Activated CD8-positive, alpha-beta T cell treated with anti-CD3 and anti-CD28 coated beads for 36 hours (primary cell): ENCODE measurements at places on chromosomes 3 and 15. TPM values are rescaled to one million over a fixed set of nuclear protein-coding genes. Genes with fewer than 3 reads are reported as not detected.

The GABRG3 gene
- total RNA-seq, result not detected

The LIPH gene
- not detected for total RNA-seq

DNA sequence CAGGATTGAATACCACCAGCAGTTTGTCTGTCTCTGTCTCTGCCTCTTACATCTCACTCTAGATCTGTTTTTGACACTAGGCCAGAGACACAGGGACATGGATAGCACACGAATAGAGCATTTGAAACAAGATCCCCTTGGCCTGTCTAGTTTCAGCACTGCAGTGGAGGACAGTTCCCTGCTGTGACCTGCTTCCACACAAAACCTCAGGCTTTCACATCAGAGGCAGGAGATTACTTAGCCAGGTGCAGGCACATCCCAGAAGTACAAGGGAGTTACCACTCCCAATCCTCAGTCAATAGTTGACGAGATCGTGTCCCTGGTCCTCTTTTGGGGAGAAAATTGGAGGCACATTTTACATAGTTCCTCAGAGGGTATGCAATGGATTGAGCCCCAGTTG is 34.0 kb upstream of the CCK start:
- peak; percentile 47 for DNase-seq
- no peak overlapping the region for H3K27ac ChIP-seq
- H3K36me3 ChIP-seq, result no peaks in the 10 kb centered on the region
- H3K4me3 ChIP-seq, result no peak overlapping the region

DNA sequence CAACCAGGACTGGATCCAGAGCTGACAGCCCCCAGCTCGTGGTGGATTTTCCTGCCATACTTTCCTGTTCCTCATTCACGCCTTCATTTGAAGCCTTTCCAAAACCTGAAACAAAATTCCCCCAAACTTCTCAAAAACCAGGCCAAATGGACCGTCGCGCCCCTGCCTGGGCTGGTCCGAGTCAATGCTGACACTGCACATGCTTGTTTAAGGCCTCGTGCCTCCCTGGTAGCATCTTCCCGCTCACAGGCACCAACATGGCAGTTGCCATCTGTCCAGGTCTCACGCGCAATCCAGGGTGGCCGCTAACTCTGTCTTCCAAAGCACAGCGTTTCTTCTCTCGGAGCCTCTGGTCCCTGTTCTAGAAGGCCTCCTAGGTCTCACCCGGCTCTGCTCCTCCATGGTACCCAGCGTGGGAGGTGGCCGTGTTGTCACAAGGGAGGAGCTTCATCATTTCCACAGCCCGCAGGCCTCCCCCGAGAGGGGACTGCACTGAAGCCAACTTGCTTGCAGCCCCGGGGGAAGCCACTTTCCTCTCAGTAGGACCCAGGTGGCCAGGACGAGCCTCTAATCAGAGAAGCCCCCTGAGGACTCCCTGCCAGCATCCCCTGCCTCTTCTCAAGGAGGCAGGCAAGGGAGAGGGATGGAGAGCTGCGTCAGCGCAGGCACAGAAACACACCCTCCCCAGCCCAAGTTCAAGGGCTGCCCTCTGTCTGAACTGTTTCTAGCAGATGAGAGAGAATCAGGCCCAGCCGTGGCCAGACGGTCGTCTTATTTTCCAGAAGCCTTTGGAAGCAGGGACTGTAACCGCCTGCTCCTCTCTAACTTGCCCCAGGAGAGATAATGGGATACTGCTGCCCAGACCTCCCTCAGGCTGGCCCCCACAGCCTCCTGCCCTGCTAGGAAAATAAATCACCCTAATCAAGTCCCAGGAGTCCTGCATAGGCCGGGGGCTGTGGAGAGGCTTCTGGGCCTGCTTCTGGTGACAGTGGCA is 152.8 kb upstream of the TLE3 start:
- no peak for DNase-seq
- H3K36me3 ChIP-seq, result no peaks in the 10 kb centered on the region
- H3K27ac ChIP-seq, result no peak overlapping the region
- peaks cover 40% of the 10 kb centered on the region for H3K4me1 ChIP-seq
- H3K4me3 ChIP-seq, result no peak overlapping the region

The SQOR gene
- 84.3 TPM for total RNA-seq

DNA sequence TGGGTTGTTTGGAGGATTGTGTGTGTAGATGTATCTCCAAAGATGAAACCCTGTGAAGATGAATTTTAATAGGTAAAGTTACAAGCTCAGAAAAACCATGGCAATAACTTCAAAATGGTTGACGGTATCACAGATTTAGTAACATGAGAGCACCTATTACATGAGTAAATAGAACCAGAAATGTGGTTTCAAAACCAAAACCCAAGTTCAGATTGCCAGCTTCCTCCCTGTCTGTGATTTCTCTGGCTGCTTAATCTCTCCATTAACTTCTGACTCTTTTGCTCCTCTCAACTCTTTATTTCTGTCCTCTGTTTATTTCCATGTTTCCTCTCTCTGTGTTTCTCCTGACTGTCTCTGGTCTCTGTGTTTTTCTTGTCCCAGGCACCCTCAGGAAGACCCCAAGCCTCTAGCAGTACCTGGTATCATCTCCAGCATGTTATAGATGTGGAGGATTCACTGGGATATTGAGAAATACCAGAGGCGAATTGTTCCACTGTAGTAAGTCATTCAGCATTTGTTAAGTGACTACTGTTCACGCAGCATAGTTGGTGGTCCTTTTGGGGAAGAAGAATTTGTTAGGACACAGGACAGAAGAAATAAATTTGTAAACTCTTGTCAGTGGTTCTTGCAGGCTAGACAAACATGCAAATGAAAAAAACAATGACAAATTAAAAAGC is 138.8 kb downstream of the BBX start:
- H3K27me3 ChIP-seq, result no peaks in the 10 kb centered on the region
- no peak for DNase-seq
- H3K4me3 ChIP-seq, result no peak overlapping the region

The GJD2 gene
- total RNA-seq, result not detected

The SMCO1 gene
- total RNA-seq, result not detected

- no peak overlapping the region for H3K4me3 ChIP-seq
- no peaks in the 10 kb centered on the region for H3K4me1 ChIP-seq
- no peak overlapping the region for H3K27ac ChIP-seq
- H3K27me3 ChIP-seq, result no peaks in the 10 kb centered on the region
- DNase-seq, result no peak
- H3K36me3 ChIP-seq, result no peaks in the 10 kb centered on the region
These were observed 16.4 kb downstream of the ESYT3 start for GRCh38 chr3:138450704-138451424.

GRCh38 chr3:21168471-21168870 is 582.5 kb downstream of the ZNF385D start:
- H3K4me1 ChIP-seq, result no peaks in the 10 kb centered on the region
- DNase-seq, result no peak
- no peaks in the 10 kb centered on the region for H3K36me3 ChIP-seq
- H3K27ac ChIP-seq, result no peak overlapping the region
- H3K27me3 ChIP-seq, result no peaks in the 10 kb centered on the region

DNA sequence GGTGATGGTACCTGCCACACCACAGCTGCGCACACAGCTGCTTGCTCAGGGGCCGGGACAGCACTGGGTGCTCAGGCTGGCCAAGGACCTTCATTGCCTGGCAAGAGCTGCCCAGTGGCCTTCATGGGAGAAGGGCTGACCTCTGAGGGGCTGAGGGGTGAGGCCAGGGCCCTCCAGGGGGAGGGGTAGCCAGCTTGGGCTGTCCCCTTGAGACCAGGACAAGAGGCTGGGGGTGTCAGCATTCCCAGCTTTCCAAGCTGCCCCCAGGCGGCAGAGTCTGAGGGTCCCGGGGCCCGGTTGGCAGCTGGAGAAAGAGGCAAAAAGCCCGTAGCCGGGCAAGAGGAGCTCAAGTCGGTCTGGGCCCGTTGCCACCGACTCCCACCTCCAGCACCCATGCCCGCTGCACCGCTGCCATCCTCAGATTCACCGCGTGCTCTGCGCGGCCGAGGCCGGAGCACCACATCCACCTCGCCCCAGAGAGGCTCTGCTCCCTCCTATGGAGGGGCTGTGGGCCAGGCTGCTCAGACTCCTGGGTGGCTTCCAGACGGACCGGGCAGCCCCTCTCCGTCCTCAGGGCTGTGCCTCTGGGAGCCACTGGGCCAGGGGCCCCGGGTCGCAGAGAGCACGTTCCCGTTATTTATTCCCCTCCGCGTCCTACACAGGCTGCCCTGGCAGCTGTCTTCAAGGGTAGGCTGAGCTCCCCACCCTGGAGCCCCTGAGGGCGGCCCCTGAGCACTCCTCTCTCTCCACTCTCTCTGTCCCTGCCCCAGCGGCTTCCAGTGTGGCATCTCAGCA is 51.5 kb downstream of the PLXNA1 start:
- no peak for DNase-seq
- H3K36me3 ChIP-seq, result no peaks in the 10 kb centered on the region
- no peaks in the 10 kb centered on the region for H3K27me3 ChIP-seq
- no peak overlapping the region for H3K4me3 ChIP-seq

DNA sequence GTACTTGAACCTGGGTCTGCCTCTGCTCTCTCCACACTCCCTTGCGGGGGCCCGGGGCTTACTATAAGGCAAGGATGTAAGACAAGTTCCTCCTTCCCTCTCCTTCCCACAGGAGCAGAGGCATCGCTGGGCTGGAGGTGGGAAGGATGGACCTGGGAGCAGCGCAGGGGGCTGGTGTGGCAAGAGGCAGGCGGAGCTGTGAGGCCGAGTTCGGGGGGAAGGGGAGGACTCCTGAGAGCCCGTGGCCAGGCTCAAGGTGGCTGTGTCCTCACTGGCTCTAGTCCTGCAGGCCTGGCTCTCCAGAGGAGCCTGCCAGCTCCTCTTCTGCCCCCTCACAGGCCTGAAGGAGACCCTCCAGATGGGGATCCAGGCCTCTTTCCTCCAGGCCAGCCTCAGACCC is 1.0 kb upstream of the NR2E3 start:
- H3K36me3 ChIP-seq, result no peaks in the 10 kb centered on the region
- no peak overlapping the region for H3K4me3 ChIP-seq
- no peaks in the 10 kb centered on the region for H3K27me3 ChIP-seq
- no peak for DNase-seq
- no peaks in the 10 kb centered on the region for H3K4me1 ChIP-seq

GRCh38 chr3:195160257-195160898 is 110.6 kb downstream of the XXYLT1 start:
- no peaks in the 10 kb centered on the region for H3K27me3 ChIP-seq
- no peak overlapping the region for H3K4me3 ChIP-seq
- peaks cover 37% of the 10 kb centered on the region for H3K4me1 ChIP-seq
- DNase-seq, result no peak

GRCh38 chr15:76217029-76217881 is 94.0 kb downstream of the ETFA start:
- H3K4me1 ChIP-seq, result no peaks in the 10 kb centered on the region
- H3K27ac ChIP-seq, result no peak overlapping the region
- peaks cover 28% of the 10 kb centered on the region for H3K36me3 ChIP-seq
- DNase-seq, result no peak
- no peak overlapping the region for H3K4me3 ChIP-seq

DNA sequence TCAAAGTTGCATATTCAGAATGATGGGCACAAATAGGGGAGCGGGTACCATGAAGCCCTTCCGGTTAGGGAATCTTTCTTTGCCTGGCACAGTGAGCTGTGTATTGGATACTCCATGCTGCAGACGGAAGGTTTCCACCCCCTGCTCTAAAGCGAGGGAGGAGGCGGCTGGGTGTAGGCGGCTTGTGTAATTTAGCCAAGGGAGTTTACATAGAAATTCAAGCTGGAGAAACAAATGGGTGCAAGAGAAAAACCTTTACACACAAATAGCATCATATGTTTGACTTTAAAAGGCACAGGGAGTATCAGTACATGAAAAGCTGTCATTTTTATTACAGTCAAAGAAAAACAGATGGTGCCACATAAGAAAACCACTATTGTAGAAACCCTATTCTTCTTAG is 59.3 kb upstream of the ADCY5 start:
- H3K36me3 ChIP-seq, result peaks cover 18% of the 10 kb centered on the region
- H3K27me3 ChIP-seq, result no peaks in the 10 kb centered on the region
- H3K27ac ChIP-seq, result no peak overlapping the region

DNA sequence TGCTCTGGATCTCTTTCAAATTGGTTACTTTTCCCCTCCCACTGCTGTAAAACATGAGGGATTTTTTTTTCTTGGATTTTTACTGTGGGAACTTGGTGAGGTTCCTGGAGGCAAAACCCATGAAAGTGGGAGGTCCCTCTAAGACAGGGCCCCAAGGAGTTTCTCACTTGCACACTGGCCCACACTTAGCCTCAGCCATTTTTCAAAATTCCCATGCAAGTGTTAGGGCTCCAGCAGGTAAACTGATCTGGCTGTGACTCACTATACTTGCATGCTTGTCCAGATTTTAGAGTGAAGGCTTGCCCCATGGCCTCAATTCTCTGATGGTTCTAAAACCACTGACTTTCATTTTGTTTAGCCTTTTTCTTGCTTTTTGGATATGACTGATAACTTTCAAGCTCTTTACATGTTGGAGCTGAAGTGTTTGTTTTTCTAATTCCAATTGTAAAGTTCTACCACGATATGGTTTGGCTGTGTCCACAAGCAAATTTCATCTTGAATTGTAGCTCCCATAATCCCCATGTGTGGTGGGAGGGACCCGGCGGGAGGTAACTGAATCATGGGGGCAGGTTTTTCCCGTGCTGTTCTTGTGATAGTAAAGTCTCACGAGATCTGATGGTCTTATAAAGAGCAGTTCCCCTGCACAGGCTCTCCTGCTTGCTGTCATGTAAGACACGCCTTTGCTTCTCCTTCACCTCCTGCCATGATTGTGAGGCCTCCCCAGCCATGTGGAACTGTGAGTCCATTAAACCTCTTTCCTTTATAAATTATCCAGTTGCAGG is 37.7 kb downstream of the MCCC1 start:
- no peaks in the 10 kb centered on the region for H3K27me3 ChIP-seq
- H3K4me3 ChIP-seq, result no peak overlapping the region
- DNase-seq, result no peak
- H3K4me1 ChIP-seq, result no peaks in the 10 kb centered on the region
- H3K36me3 ChIP-seq, result peaks cover 14% of the 10 kb centered on the region

GRCh38 chr15:42050484-42051255 is 29.8 kb upstream of the PLA2G4E start:
- no peak for DNase-seq
- no peak overlapping the region for H3K4me3 ChIP-seq
- H3K27me3 ChIP-seq, result peaks cover 2% of the 10 kb centered on the region
- no peaks in the 10 kb centered on the region for H3K36me3 ChIP-seq
- no peaks in the 10 kb centered on the region for H3K4me1 ChIP-seq

The IL17RD gene
- not detected for total RNA-seq

The EPHB1 gene
- total RNA-seq, result 0.78 TPM

DNA sequence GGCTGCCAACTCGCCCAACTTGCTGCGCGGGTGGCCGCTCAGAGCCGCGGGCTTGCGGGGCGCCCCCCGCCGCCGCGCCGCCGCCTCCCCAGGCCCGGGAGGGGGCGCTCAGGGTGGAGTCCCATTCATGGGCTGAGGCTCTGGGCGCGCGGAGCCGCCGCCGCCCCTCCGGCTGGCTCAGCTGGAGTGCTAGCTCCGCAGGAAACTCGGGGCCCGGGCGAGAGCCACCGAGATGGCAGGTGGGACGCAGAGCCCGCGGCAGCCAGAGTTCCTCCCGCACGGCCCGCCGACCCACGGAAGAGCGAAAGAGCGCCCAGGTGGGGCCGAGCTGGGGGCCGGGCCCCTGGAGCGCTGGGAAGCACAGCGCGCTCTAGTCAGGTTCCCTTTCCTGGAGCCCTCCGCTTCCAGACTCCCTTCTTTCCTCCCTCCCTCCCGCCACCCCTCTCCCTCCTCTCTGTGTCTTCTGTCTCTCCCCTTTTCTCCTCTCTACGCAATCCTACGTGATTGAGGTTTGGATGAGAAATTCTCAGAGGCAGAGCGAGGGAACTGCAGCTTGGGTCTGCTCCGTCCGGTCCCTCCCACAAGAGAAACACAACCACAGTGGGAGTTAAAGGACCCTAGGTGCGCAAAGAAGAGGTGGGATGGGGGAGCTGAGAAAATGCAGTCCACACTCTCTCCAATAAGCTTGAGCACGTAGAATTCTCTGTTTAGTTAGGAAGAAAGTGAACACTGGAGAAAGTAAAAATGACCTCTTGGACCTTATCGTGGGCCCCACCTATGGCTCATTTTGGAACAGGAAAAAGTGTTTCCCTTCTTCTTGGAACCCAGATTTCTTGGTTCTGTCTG is 317.3 kb downstream of the FGF12 start:
- peaks cover 3% of the 10 kb centered on the region for H3K4me1 ChIP-seq
- no peaks in the 10 kb centered on the region for H3K36me3 ChIP-seq
- H3K27me3 ChIP-seq, result peaks cover 46% of the 10 kb centered on the region

The ARGFX gene
- total RNA-seq, result not detected
